ENCODE measurements at places on chromosomes 12 and 14. TPM values are rescaled to one million over a fixed set of nuclear protein-coding genes. Genes with fewer than 3 reads are reported as not detected.

- H3K4me3 ChIP-seq: no peak overlapping the region
- H3K27ac ChIP-seq: no peak overlapping the region
- no peaks in the 10 kb centered on the region for H3K27me3 ChIP-seq
- H3K4me1 ChIP-seq: no peaks in the 10 kb centered on the region
Measured at GRCh38 chr12:132739600-132740312, 21.9 kb downstream of the ANKLE2 start.

DNA sequence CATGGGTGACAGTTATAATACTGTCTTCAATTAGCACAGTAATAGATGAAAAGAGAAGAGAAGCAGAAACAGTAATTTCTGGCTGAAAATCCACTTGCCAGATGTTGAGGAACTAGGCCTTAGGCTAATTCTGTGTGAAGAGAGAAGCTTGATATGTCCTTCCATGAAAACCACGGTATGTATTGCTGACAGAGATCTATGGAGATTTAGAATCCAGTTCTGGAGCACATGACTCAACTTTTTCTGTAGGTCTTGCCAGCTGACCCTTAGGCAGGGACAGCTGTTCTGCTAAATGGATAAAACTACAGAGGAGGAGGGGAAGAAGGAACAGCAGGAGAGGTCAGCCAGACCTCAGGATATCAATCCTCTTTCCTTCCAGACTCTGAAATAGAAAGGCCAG lies 211.5 kb downstream of the PRKD1 start:
- no peaks in the 10 kb centered on the region for H3K36me3 ChIP-seq
- no peak for DNase-seq
- no peaks in the 10 kb centered on the region for H3K27me3 ChIP-seq
- H3K4me3 ChIP-seq: no peak overlapping the region

GRCh38 chr12:5246196-5246595 lies 185.7 kb upstream of the NTF3 start:
- no peaks in the 10 kb centered on the region for H3K4me1 ChIP-seq
- no peak overlapping the region for H3K27ac ChIP-seq
- no peak overlapping the region for H3K4me3 ChIP-seq
- H3K36me3 ChIP-seq: no peaks in the 10 kb centered on the region
- no peaks in the 10 kb centered on the region for H3K27me3 ChIP-seq

DNA sequence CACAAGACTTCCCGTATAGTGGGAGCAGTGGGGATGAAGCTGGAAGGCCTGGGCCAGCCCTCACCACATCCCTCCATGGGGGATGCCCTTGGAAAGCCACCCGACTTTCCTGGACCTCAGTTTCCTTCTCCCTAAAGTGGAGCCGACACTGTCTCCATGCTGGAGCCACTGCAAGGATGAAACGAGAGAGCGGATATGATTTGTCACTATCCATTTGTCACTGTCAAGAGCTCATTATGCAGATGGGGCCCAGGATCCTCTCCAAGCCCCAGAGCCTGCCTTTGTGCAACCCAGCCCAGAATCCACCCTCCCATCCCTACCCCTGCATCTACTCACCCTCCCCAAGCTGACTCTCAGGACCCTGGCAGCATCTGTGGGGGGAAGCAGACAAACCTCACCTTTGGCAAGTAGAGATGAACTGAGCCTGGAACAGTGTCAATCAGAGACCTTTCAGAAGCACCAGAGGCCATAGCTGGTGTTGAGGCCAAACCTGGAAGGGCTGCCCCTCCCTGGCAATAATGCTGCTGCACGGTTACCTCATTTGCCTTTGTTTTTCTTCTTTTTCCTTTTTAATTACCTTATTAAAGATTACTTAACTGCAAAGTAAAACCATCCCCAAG lies 287.7 kb upstream of the RTL1 start:
- no peak overlapping the region for H3K4me3 ChIP-seq
- no peaks in the 10 kb centered on the region for H3K36me3 ChIP-seq
- DNase-seq: no peak
- no peaks in the 10 kb centered on the region for H3K4me1 ChIP-seq
- H3K27ac ChIP-seq: no peak overlapping the region

- H3K27ac ChIP-seq: no peak overlapping the region
- H3K36me3 ChIP-seq: no peaks in the 10 kb centered on the region
- H3K4me1 ChIP-seq: peaks cover 2% of the 10 kb centered on the region
- no peaks in the 10 kb centered on the region for H3K27me3 ChIP-seq
- no peak overlapping the region for H3K4me3 ChIP-seq
- DNase-seq: peak; percentile 89
Measured at GRCh38 chr12:65937161-65937641, 112.9 kb downstream of the HMGA2 start.

GRCh38 chr12:47844264-47845019 lies 24.7 kb upstream of the HDAC7 start:
- H3K4me1 ChIP-seq: peaks cover 2% of the 10 kb centered on the region
- peaks cover 15% of the 10 kb centered on the region for H3K36me3 ChIP-seq
- no peak for DNase-seq
- H3K27ac ChIP-seq: no peak overlapping the region

- H3K4me3 ChIP-seq: no peak overlapping the region
- no peak for DNase-seq
- no peaks in the 10 kb centered on the region for H3K27me3 ChIP-seq
- no peaks in the 10 kb centered on the region for H3K4me1 ChIP-seq
- H3K36me3 ChIP-seq: no peaks in the 10 kb centered on the region
- H3K27ac ChIP-seq: no peak overlapping the region
Measured at GRCh38 chr12:94839347-94839746, 164.2 kb downstream of the NDUFA12 start.

- H3K36me3 ChIP-seq: no peaks in the 10 kb centered on the region
- H3K4me1 ChIP-seq: no peaks in the 10 kb centered on the region
- DNase-seq: no peak
- H3K4me3 ChIP-seq: no peak overlapping the region
- H3K27ac ChIP-seq: no peak overlapping the region
Measured at GRCh38 chr12:67355428-67356379, 86.5 kb downstream of the CAND1 start.

DNA sequence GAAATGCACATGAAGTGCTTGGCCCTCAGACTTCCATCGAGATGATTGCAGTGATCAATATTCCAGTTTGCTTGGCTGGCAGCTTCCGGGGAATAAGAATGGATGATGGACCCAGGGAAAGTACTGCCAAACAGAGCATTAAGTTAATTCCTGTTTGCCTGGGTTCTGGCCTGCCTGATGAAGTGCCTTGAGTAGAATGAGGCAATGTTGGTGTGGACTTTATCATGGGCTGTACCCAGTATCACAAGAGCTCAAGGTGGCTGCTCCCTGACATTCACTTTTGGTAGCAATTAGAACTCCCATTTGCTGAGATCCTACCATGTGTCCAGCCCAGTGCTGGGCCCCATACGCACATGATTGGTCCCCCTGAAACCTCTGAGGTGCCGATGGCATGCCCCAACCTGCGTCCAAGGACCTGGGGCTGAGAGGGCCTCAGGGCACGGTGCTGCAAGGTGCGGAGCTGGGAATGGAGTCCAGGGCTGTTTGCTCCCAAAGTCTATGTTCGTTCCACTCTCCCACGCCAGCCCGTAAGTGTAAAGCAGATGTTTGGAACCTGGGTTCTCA lies 80.7 kb downstream of the SLC25A47 start:
- H3K36me3 ChIP-seq: no peaks in the 10 kb centered on the region
- no peaks in the 10 kb centered on the region for H3K27me3 ChIP-seq
- H3K4me3 ChIP-seq: no peak overlapping the region
- no peak for DNase-seq

- H3K27ac ChIP-seq: no peak overlapping the region
- no peak overlapping the region for H3K4me3 ChIP-seq
- no peaks in the 10 kb centered on the region for H3K36me3 ChIP-seq
- H3K27me3 ChIP-seq: no peaks in the 10 kb centered on the region
- DNase-seq: no peak
- no peaks in the 10 kb centered on the region for H3K4me1 ChIP-seq
Measured at GRCh38 chr14:106831322-106831720, 1304.9 kb downstream of the TMEM121 start.

DNA sequence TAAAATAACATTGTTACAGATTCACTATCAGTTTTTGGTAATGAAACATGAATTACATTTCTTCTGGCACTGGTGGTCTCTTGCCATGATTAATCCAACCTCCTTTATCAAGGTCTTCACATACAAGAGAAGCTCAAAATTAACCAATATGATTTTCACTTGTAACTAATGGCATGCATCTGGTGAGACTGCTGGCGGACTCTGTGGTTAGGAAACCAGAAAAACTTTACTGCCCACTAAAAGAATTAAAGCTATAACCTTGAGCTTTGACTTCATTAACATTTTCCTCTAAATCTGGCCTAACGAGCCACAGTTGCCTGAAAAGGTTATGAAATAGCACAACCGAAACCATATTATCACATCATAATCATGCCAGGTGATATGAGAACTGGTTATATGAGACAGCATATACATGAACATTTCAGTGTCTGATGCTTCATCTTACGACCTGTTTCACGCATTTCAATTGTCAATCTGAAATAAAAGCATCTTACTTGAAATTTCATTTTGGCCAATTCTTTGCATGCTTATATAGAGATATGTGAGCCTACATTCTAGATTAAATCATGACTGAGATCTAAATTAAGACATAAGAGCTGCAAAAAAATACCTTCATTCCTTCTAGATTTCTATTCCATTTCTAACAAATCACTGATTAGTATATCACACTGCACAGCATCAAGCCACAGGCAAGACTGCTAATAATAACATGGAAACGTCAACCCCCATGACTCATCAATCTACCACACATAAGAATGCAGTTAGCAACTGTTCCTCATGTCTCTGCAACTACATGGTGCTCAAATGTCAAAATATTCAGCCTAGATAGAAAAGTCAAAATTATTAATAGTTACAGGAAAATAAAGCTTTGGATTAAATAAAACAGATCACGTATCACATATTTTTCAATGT lies 89.3 kb downstream of the OSBPL8 start:
- H3K4me1 ChIP-seq: no peaks in the 10 kb centered on the region
- no peaks in the 10 kb centered on the region for H3K27me3 ChIP-seq
- H3K36me3 ChIP-seq: no peaks in the 10 kb centered on the region
- DNase-seq: no peak

GRCh38 chr12:119593578-119594398 lies at the start of gene TMEM233:
TMEM233 (plus strand) TSS chr12:119593774; CDS start chr12:119593849, 75 bp downstream.
- H3K36me3 ChIP-seq: no peaks in the 10 kb centered on the region
- H3K27me3 ChIP-seq: peaks cover 14% of the 10 kb centered on the region
- peak within 1 kb of the TSS; percentile 39 for H3K4me3 ChIP-seq
- no peak for DNase-seq
- no peak within 1 kb of the TSS for H3K27ac ChIP-seq

DNA sequence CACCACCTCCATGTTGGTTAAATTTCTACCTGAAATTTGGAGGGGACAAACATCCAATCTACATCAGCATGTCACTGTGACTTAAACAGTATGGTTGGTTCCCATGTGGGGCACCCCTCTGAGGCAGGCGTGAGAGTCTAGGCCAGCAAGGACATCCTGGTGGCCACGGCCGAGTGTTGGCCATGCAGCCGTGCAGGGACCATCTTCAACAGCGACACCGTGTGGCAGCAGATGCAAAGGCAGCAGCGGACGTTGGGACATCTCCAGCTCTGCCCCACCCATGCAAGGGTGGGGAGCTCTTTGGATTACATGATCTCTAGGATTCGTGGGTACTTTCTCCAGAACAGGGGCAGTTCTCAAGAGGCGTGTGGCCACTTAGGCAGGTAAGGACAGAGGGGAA lies 49.8 kb downstream of the NOC4L start:
- no peak overlapping the region for H3K27ac ChIP-seq
- peaks cover 8% of the 10 kb centered on the region for H3K4me1 ChIP-seq
- H3K4me3 ChIP-seq: no peak overlapping the region
- no peaks in the 10 kb centered on the region for H3K36me3 ChIP-seq

GRCh38 chr12:12127304-12127703 lies 56.6 kb downstream of the BCL2L14 start:
- H3K4me1 ChIP-seq: no peaks in the 10 kb centered on the region
- H3K4me3 ChIP-seq: no peak overlapping the region
- H3K27ac ChIP-seq: no peak overlapping the region
- peaks cover 44% of the 10 kb centered on the region for H3K36me3 ChIP-seq
- H3K27me3 ChIP-seq: no peaks in the 10 kb centered on the region

DNA sequence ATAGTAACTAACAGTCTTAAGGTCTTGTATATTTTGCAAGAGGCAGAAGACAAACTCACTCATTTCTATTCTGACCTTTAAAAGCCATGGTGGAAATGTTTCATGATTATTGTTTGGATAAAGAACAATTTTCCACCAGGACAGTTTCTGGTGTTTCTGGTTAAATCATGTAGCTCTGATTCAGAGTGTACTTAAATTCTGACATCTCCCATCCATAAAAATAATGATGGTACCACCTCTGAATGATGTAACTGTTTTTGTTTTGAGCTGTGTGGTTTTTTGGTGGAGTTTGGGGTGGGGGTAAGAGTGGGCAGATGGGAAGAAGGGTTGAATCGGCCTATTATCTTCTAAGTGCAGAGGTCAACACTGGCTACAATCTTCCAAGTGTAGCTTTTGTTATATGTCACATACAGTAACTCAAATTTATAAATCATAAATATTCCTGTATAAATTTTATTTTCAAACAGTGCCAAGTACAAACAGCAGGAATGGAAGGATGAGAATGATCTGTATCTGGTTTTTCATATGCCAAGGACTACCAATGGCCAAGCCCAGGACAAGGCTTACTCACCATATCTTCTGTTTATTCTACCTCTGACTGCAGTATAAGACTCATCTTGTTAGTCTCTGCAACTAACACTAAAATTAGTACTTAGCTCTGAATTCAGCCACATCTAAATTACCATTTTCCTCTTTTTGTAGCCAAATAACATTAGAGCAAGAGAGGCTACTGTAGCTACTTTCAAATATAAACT lies 108.7 kb downstream of the BCAT1 start:
- no peak overlapping the region for H3K4me3 ChIP-seq
- H3K36me3 ChIP-seq: no peaks in the 10 kb centered on the region
- no peak overlapping the region for H3K27ac ChIP-seq
- H3K4me1 ChIP-seq: no peaks in the 10 kb centered on the region

- H3K27me3 ChIP-seq: no peaks in the 10 kb centered on the region
- H3K36me3 ChIP-seq: no peaks in the 10 kb centered on the region
- peaks cover 2% of the 10 kb centered on the region for H3K4me1 ChIP-seq
- no peak overlapping the region for H3K4me3 ChIP-seq
Measured at GRCh38 chr12:69985656-69986055, 160.6 kb downstream of the MYRFL start.

DNA sequence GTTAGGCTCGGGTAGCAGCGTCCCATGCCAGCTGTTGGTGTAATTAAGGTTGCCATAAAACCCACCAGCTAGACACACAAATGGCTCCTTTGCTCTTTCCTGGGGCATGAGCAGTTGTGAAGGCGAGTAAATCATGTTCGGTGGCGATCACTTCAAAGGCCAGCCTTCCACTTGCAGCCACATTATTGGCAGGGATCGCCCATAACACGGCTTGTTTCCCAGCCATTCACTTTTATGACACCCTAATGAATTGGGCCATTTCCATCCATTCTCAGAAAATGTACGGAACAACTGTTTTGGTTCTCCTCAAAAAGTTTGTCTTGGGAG lies 63.4 kb downstream of the BEGAIN start:
- no peak for DNase-seq
- no peak overlapping the region for H3K4me3 ChIP-seq
- no peaks in the 10 kb centered on the region for H3K4me1 ChIP-seq
- H3K36me3 ChIP-seq: peaks cover 5% of the 10 kb centered on the region
- no peaks in the 10 kb centered on the region for H3K27me3 ChIP-seq
- no peak overlapping the region for H3K27ac ChIP-seq

TCL1A gene
- 1.4 TPM for total RNA-seq

NTN4 gene
- total RNA-seq: 83.2 TPM

HOXC9 gene
- total RNA-seq: 16.5 TPM

PRB2 gene
- not detected for total RNA-seq

BCL2L14 gene
- total RNA-seq: 2.7 TPM
